Transverse colon (tissue), 4 donors: ENCODE measurements at places on chromosomes 5 and 9.
A peak's percentile ranks its signal among the peaks of the same experiment; 100 is the strongest.

GRCh38 chr9:79902825-79903600 is 331.2 kb downstream of the TLE4 start:
- DNase-seq = no peak
- no peaks in the 10 kb centered on the region for H3K36me3 ChIP-seq
- no peak overlapping the region for H3K4me3 ChIP-seq
- H3K4me1 ChIP-seq = no peaks in the 10 kb centered on the region
- H3K27me3 ChIP-seq = no peaks in the 10 kb centered on the region

DNA sequence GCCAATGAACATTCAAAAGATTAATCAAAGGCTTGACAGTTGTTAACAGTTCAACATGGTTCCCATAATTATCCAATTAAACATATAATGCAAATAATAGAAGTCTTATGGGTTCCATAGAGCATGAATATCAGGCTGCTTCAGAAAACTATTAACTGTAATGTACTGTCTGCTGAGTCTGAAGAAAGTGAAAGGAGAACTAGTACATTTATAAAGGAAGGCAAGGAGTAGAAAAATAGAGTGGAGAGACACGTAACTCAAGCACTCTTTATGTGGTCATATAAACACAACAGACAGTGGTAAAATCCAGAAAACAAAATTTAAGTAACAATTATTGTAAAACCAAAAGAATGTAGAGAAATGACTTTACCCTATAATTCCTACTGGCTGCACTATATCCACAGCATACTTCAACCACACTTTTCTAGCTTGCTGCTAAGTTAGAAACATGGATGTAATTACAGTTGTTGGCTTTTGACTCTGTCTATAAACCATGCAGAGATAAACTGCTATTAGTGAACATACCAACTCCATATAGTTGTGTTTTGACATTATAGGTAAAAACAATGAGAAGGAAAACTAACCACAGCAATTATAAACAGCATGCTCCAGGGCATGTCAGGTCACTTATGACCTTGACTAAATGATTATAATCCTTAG is 32.7 kb downstream of the NFIB start:
- H3K36me3 ChIP-seq = no peaks in the 10 kb centered on the region
- no peak overlapping the region for H3K27ac ChIP-seq
- no peak overlapping the region for H3K4me3 ChIP-seq

GRCh38 chr9:91611582-91611981 is 187.9 kb upstream of the NFIL3 start:
- no peak overlapping the region for H3K27ac ChIP-seq
- peaks cover 2% of the 10 kb centered on the region for H3K4me1 ChIP-seq
- no peaks in the 10 kb centered on the region for H3K27me3 ChIP-seq
- DNase-seq = no peak
- H3K36me3 ChIP-seq = no peaks in the 10 kb centered on the region

DNA sequence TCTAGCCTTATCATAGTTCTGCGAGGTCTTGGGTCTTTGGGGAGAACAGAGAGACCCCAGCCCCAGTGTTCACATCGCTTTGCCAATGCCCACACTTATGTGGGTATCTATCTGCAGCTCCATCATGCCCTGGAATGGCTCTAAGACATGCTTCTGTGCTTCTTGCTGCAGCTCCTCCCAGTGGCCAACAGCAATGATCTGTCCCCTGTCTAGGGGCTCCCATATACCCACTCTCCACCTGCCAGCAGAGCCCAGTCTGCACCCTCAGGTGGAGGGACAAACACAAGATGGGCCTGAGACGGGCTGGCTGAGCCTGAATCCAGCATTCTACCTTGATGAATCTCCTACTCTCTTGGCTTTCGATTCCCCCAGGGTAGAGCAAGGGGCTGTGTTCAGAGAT is 14.6 kb upstream of the DAP start:
- H3K27ac ChIP-seq = no peak overlapping the region
- H3K4me1 ChIP-seq = no peaks in the 10 kb centered on the region
- no peak overlapping the region for H3K4me3 ChIP-seq
- no peaks in the 10 kb centered on the region for H3K27me3 ChIP-seq

DNA sequence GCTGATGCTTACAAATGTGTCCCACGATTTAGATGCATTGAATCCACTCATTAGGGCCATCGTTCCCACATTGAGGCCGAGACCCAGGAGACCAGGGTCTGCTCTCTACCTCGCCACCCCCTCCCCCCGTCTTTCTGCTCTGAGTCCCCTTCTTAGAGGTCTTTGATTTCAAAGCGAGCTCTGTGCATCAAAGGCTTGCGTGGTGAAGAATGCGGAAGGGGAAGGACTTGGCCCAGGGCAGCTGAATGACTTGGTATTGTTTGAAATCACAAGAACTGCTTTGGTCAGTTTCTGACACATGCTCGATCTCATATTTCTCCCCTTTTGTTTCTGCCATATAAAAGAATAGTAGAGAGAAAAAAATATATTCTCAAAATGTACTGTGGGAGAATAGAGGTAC is 78.3 kb upstream of the IRX1 start:
- no peaks in the 10 kb centered on the region for H3K4me1 ChIP-seq
- no peaks in the 10 kb centered on the region for H3K36me3 ChIP-seq
- H3K27me3 ChIP-seq = no peaks in the 10 kb centered on the region
- H3K4me3 ChIP-seq = no peak overlapping the region

- no peak overlapping the region for H3K27ac ChIP-seq
- H3K4me3 ChIP-seq = no peak overlapping the region
- no peaks in the 10 kb centered on the region for H3K27me3 ChIP-seq
- H3K36me3 ChIP-seq = no peaks in the 10 kb centered on the region
Observed at GRCh38 chr5:178309271-178310013, 76.8 kb upstream of the PHYKPL start.

GRCh38 chr5:42422656-42423280 is 471 bp upstream of the GHR start:
- H3K27me3 ChIP-seq = peaks cover 7% of the 10 kb centered on the region
- H3K27ac ChIP-seq = peak overlapping the region; percentile 91
- DNase-seq = no peak
- H3K4me1 ChIP-seq = peaks cover 30% of the 10 kb centered on the region

DNA sequence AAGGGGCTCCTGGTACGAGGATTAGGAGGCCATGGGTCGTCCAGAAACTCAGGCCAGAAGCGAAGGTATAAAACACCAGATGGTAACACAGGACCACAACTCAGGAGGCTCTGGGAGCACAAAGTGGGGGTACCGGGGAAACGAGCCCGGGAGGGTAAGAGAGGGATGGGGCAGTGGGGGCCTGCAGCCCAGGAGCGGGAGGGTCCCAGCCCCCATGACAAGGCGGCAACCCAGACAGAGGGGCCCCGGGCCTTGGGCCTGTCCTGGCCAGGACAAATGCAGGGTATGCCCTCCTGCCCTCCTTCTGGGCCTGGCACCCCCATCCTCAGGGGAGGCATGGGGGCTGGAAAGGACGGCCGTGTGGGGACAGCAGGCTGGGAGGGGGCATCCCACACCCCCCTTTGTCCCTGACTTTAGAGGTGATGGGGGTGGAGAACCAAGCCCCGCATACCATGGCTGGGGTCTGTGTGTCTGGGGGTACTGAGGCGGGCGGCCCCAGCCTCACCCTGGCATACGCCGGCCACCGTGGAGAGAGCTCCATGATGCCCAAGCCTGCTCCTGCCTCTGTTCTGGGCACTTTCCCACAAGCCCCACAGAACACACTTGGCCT is 47.0 kb upstream of the EXOC3 start:
- no peaks in the 10 kb centered on the region for H3K4me1 ChIP-seq
- peaks cover 20% of the 10 kb centered on the region for H3K27me3 ChIP-seq
- no peak overlapping the region for H3K4me3 ChIP-seq
- no peaks in the 10 kb centered on the region for H3K36me3 ChIP-seq

GRCh38 chr9:108045851-108046250 is 556.3 kb upstream of the KLF4 start:
- H3K27ac ChIP-seq = no peak overlapping the region
- DNase-seq = no peak
- peaks cover 3% of the 10 kb centered on the region for H3K4me1 ChIP-seq
- H3K36me3 ChIP-seq = no peaks in the 10 kb centered on the region
- H3K4me3 ChIP-seq = no peak overlapping the region

DNA sequence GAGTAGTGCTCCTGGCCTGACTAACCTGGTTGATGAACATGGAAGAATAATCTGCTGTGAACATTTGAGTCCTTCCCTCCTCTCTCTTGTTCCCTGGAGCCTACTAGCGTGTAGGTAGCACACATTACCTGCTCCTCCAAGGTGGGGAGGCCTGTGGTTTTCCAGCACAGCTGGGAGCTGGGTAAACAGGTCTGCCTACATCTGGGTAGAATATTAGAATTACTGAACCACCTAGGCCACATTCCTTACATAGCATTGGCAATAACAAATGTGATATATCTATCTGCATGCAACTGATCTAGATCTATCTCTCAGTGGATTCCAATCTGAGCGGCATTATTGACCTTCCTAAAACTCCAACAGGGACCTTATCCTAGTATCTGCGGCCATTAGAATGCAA is 151.0 kb upstream of the ZNF366 start:
- no peaks in the 10 kb centered on the region for H3K4me1 ChIP-seq
- no peak overlapping the region for H3K27ac ChIP-seq
- no peak for DNase-seq
- H3K27me3 ChIP-seq = no peaks in the 10 kb centered on the region
- no peak overlapping the region for H3K4me3 ChIP-seq
- no peaks in the 10 kb centered on the region for H3K36me3 ChIP-seq

DNA sequence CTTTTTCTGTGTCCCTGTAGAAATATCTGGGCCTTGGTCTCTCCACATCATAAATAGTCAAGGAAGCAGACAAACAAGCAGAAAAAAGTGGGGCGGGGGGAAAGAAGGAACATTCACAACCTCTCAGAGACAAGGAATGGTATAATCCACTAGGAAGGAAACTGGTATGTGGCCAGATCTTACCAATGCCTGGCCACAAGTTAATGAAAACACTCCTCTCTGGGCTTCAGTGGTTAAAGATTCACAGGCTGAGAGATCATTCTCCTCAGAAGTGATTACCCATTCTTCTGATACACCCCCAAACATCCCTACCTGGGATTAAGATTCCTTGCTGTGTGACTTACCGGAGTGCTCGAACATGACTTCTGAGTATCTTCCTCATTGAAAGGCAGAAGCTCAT is 290.6 kb downstream of the MARCHF11 start:
- no peak overlapping the region for H3K27ac ChIP-seq
- DNase-seq = no peak
- H3K27me3 ChIP-seq = no peaks in the 10 kb centered on the region
- no peak overlapping the region for H3K4me3 ChIP-seq
- peaks cover 3% of the 10 kb centered on the region for H3K4me1 ChIP-seq
- no peaks in the 10 kb centered on the region for H3K36me3 ChIP-seq

DNA sequence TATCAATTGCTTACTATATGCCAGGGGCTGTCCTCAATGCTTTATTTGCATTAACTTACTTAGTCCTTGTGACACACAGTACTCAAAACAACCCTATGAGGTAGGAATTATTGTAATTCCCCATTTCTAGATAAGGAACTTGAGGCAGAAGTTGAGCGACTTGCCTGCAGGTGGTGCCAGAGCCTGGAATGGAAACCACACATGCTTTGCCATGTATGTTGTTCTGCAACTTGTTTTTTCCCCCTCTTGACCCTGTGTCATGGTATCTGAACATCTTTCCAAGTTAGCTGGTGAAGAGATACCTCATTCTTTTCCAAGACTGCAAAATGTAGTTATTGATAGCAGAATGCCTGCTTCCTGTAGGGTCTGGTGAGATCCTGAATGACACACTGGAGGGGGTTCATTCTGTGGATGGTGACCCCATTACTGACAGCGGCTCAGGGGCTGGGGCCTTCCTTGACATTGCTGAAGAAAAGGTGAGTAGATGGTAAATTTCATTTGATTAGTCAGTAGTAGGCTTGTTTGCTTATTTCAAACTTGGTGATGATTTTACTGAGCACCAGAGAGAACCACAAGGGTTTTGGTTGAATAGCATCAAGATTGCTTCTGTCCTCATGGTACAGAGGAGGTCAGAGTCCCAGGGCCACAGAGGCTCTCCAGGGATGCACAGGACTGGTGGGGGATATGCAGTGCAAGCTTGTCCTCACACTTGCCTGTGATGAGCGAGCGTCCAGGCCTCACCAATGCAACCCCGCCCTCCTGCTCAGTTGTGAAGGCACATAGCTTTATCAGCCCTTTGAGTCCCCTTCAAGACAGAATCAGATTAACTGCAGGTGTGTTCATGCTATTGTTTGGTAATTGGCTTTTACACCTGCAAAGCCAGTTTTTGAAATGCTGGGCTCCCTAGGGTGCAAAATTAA is 57.0 kb downstream of the COL15A1 start:
- no peak overlapping the region for H3K4me3 ChIP-seq
- no peaks in the 10 kb centered on the region for H3K27me3 ChIP-seq
- H3K27ac ChIP-seq = no peak overlapping the region
- DNase-seq = peak; percentile 51
- peaks cover 7% of the 10 kb centered on the region for H3K4me1 ChIP-seq
- H3K36me3 ChIP-seq = no peaks in the 10 kb centered on the region

- H3K36me3 ChIP-seq = no peaks in the 10 kb centered on the region
- H3K4me1 ChIP-seq = no peaks in the 10 kb centered on the region
- no peak for DNase-seq
- no peaks in the 10 kb centered on the region for H3K27me3 ChIP-seq
- no peak overlapping the region for H3K27ac ChIP-seq
- H3K4me3 ChIP-seq = no peak overlapping the region
Observed at GRCh38 chr5:111404270-111404769, 108.0 kb downstream of the STARD4 start.

- H3K4me1 ChIP-seq = peaks cover 11% of the 10 kb centered on the region
- no peaks in the 10 kb centered on the region for H3K27me3 ChIP-seq
- H3K4me3 ChIP-seq = no peak overlapping the region
- no peaks in the 10 kb centered on the region for H3K36me3 ChIP-seq
- DNase-seq = no peak
Observed at GRCh38 chr9:127360250-127360649, 36.7 kb upstream of the SLC2A8 start.

DNA sequence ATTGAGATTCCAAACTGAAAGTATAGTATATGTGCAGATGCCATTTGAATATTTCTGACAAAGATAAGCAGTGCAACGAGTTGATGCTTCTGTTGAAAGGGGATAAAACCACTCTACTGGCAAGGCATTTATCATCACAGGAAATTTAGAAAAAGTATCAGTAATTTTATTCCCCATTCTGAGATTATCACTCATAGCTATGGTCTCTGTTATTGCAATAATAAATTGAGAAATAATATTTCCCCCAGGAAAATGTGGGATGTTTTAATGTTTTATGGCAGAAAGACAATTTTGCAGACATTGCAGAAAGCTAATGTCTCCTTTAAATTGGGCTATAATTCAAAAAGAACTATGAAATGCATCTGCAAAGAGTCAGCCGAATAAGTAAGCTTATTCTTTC is 1612.7 kb upstream of the ACO1 start:
- H3K4me3 ChIP-seq = no peak overlapping the region
- no peaks in the 10 kb centered on the region for H3K4me1 ChIP-seq
- no peak overlapping the region for H3K27ac ChIP-seq
- H3K36me3 ChIP-seq = no peaks in the 10 kb centered on the region

GRCh38 chr9:101571114-101571513 is 23.7 kb downstream of the PPP3R2 start:
- DNase-seq = no peak
- H3K4me3 ChIP-seq = no peak overlapping the region
- H3K4me1 ChIP-seq = no peaks in the 10 kb centered on the region
- H3K36me3 ChIP-seq = no peaks in the 10 kb centered on the region

GRCh38 chr9:126959336-126959735 is 44.8 kb downstream of the RALGPS1 start:
- no peak for DNase-seq
- no peaks in the 10 kb centered on the region for H3K4me1 ChIP-seq
- H3K4me3 ChIP-seq = no peak overlapping the region
- no peaks in the 10 kb centered on the region for H3K36me3 ChIP-seq
- H3K27me3 ChIP-seq = no peaks in the 10 kb centered on the region
